ENCODE measurements at places on chromosomes 2 and 18.

DNA sequence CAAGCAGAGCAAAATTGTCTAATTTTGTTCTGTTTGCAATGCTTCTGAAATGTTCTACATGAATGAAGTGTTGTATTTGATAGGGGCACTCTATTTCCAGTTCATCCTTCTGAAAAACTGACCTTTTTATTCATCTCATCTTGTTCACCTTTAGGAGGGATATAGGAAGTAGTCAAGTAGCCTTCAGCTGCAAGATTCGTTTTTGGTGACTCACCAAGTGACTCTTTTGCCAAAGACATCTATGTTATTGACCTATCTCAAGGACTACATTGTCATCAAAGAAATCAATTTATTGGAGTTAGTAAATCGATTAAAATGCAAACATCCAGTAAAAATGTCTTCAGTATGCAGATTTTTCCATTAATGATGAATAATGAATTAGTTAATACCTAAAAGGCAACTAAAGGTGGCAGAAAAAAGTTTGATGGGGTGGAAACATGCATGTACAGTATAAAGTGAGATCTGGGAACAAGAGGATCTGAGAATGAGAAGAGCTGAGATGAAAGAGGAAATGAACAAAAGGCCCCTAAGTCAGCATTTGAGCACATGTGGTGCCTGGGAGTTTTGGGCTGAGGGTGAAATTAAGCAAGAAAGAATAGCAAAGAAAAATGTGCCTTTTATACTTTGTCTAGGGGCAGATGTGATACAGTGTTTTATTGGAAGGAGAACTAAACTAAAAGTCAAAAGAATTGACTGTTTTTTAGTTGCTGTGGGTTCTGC is 255.1 kb upstream of the LINC00305 start:
- no peak for DNase-seq

- DNase-seq: no peak
These were observed 131.2 kb downstream of the CBLN2 start for GRCh38 chr18:72412927-72413326.

GRCh38 chr2:178928077-178928476 is 120.9 kb upstream of the TTN start:
- no peak for DNase-seq

DNA sequence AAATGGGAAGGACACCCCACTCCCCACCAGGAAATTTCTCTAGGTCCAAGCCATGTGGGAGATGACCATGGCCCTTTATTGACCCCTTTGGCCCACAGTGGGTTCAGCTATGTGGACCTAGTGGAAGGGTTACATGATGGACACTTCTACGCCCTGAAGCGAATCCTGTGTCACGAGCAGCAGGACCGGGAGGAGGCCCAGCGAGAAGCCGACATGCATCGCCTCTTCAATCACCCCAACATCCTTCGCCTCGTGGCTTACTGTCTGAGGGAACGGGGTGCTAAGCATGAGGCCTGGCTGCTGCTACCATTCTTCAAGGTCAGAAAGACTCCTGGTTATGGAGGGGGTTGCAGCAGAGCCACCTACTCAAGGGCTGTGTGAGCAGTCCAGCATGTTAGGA is 1.3 kb downstream of the STK16 start:
- no peak for DNase-seq

- no peak for DNase-seq
These were observed 244.7 kb upstream of the MMADHC start for GRCh38 chr2:149832324-149832723.

DNA sequence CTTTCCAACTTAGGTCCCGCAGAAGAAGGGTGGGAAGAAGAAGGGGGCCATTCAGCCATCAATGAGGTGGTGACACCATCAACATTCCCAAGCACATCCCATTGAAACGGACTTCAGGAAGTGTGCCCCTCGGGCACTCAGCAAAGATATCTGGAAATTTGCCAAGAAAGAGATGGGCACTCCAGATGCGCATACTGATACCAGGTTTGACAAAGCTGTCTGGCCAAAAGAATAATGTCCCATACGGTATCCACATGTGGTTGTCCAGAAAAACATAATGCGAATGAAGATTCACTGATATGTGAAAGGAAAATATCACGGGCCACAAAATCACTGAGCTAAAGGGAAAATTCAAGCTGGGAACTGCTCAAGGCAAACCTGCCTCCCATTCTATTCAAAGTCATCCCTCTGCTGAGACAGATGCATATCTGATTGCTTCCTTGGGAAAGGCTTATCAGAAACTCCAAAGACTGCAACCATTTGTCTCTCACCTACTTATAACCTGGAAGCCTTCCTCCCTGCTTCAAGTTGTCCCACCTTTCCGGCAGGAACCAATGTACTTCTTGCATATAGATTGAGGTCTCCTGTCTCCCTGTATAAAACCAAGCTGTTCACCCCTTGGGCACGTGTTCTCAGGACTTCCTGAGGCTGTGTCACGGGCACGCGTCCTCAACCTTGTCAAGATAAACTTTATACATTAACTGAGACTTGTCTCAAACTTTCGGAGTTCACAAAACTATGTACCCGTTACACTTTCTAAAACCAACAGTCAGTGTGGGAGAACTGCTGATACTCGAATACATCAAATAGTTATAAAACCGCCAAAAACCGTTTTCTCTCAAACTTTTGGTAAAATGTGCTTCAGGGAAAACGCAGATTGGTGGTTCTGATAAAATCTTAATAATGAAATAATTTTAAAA is 1.3 kb upstream of the PDK1 start:
- DNase-seq: no peak

DNA sequence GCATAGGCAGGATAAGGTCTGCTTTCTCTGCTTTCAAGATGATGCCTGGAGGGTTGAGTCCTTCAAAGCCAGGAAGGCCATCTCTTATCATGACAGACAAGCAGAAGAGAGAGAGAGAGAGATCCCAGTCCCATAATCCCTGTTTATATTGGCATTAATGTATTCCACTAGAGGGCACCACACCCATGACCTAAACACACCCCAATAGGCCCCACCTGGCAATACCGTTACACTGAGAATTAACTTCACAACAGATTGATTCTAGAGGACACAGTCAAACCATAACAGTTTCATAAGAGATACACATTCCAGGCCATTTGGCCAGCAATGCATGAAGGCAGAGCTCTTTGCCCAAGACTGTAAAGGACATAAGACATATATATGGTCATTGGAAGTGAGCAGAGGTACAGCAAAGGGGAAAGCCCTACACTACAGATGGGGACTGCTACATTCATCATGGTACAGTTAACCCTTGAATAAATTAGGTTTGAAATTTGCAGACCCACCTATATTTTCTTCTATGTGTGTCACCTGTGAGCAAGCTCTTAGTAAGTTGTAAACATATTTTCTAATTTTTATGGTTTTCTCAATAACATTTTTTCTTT is 1516.1 kb downstream of the RPIA start:
- DNase-seq: no peak

GRCh38 chr2:88212251-88212790 is 42.2 kb downstream of the THNSL2 start:
- no peak for DNase-seq

DNA sequence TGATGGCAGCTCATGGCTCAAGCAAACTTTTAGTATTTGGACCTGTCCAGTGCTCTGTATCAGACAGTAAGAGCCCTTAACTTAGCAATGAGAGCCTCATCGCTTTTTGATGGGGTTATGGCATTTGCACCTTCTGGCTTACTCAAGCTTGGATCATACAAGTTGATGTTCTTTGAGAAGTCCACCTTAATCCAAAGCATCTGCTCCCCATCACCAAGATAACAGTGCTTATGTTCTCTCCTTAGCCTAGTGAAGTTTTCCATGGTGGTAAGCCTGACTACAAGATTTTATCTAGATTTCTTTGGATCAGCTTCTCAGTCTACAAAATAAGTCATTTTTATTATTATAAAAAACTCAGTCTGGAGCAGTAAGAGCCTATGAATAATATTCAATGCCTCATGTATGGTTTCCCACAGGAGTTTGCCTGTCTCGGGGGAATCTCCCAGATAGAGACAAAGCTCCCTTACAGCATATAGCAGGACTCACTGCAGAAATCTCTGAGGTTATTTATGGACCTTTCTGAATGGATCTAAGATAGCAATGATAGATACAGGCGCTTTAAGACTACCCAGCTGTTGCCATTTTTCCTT is 472.2 kb upstream of the LINC00305 start:
- DNase-seq: no peak

GRCh38 chr2:11740723-11741122 is 5.7 kb upstream of the LPIN1 start:
- no peak for DNase-seq

GRCh38 chr2:178819147-178819875 is 12.1 kb upstream of the TTN start:
- no peak for DNase-seq

- DNase-seq: no peak
These were observed 180.0 kb downstream of the INSIG2 start for GRCh38 chr2:118268268-118268667.

DNA sequence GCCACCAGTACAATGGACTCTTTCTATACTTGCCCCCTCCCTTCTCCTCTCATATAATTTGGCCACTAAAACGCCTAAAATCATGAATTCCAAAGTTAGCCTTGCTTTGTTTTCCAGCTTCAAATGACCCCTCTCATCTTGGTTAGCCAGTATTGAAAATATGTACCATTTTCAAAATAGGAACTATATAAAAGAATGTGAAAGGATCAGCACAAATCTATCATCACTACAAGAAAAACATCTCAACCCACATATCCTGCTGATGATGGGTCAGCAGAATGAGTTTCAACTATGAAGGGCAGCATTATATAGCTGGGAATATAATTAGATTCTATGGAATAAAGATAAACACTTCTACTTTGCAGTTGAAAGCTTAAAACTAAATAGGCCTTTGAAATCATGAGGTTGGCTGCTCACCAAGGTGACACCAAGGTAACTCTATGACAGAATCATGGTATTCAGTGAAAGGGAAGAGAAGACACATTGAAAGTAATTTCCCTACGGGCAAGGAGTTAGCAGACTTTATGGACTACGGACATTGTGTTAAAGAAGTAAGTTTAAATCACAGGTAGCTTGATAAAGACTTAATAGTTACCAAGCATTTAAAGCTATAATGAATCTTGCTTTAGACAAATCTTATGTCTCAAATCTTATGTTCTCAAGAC is 873.0 kb downstream of the CPS1 start:
- no peak for DNase-seq

GRCh38 chr2:112812318-112813267 is 24.0 kb downstream of the IL1B start:
- DNase-seq: no peak

- no peak for DNase-seq
These were observed 447.9 kb downstream of the DSEL start for GRCh38 chr18:67068608-67069007.

GRCh38 chr2:101179982-101180381 is 28.8 kb upstream of the TBC1D8 start:
- no peak for DNase-seq

GRCh38 chr18:74944676-74945075 is 264.3 kb downstream of the PTGR3 start:
- no peak for DNase-seq

- no peak for DNase-seq
These were observed 18.7 kb downstream of the IMMT start for GRCh38 chr2:86176597-86176996.
